Kasumi-1 (cell line): ENCODE measurements at places on chromosomes 4 and X.

DNA sequence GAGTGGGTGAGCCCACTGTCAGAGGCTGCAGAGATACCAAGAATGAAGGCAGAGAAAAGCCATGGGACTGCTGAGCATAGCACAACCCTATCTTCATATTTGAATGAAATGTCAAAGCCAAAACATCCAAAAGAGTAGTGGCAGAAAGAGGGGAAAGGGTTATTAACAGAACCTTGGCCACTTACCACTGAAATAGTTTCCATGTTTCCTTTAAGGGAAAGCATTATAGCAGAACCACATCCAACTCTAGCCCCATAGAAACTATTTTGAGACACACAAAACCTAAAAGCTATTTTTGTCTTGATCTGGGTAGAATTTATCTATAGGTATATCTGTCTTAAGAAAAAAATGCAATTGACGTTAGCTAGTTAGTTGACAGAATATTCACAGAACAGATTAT, 140.1 kb downstream of the CBR4 start:
- DNase-seq = no peak

DNA sequence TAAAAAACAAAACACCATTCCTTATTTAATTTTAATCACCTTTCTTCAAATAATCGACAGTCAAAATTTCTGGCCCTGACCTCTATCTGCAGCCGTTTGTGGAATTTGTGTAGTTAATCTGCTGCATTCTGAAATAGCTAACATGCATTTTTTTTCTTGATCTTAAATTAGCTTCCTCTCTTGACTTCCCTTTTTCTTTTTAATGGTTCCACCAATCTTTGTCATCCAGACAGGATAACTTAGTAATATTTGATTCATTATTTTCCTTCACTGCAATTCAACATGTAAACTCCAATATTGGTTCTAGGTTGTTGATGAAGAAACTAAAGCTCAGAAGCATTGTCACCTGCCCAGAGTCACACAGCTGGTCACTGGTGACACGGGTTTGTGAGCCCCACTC, 77.3 kb downstream of the ARHGAP10 start:
- peak; percentile 38 for DNase-seq

- no peak for DNase-seq
Measured at GRCh38 chrX:133852837-133853356, 132.5 kb downstream of the GPC3 start.

DNA sequence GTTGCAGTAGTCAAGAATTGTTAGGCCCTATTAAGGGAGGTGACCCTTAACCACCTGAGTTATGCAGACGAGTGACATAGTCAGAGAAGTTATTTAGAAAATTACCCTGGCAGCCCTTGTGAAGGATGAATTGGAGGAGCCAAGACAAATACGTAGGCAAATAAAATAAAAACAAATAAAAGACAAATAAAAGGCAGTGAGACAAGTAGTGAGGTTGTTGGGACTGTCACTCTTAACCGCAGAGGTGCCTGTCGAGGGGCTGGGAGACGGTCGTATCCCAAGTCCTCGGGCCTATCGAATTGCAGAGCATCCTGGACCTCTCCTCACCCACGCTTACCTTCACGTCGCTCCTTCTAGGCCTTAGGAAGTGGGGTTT, 58.0 kb upstream of the ZC4H2 start:
- no peak for DNase-seq

DNA sequence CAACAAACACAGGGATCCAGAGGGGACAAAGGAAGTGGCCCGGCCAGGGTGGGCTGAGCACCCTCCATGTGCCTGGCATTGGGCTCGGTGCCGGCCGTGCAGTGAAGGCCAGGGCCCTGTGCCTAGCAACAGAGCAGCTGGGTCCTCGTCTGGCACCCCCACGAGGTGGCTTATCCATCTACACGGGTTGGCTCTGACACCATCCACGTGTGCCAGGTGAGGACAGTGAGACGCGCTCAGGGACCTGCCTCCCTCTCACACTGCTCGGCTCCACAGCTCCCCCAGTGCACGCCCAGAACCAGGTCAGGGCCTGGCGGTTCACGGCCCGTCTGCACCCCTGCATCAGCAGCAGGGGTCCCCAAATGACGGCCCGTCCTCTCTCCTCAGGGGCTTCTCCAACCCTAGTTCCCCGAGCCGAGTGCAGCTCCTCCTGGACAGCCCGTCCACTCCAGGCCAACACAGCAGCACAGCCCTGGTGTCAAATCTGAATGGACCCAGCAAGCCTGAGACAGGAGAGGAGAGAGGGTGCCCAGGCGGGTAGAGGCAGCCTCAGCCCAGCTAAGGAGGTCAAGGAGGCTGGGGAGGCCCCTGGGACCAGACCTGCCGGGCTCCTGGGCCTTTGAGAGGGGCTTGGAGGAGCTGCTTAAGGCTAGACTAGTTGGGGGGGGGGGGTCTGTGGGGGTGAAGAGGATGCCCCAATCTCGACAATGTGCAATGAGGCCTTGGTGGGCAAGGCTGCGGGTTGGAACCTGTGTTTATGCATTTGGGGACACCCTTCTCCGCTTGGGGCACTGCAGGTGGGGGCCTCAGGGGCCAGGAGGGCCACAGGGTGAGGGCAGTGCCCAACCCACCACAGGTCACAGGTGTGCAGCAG, 113.6 kb downstream of the FAM53A start:
- no peak for DNase-seq

DNA sequence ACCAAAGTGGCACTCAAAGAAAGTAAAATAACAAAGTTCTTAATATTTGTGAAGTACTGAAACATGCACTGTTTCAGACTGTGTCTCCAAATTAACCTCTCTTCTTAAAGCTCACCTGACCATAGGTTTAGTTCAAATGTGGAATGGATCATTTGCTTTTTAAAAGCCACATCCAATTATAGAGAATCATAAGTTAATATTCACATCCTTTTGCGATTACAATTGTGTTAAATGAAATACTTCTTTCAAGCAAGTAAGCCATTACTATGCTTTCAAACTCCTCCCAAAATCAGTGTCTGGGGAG, 95.3 kb upstream of the PTPN13 start:
- DNase-seq = no peak

DNA sequence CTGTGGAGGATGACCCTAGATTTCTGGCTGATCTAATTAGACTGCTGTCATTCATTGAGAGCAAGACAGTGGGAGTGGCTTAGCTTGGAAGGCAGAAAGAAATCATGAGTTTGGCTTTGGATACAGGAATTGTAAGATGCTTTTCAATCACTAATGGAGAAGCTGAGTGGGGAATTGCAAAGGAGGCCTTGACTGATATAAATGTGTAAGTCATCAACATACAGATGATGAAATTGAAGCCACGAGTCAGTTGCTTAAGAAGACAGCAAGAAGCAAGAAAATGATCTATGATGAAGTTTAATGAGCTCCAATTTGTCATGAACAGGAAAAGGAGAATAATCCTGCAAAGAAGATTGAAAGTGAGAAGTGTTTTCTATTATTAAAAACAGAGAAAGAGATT, 136.7 kb upstream of the C1QTNF7 start:
- no peak for DNase-seq

GRCh38 chr4:2484993-2485392, 16.1 kb downstream of the RNF4 start:
- DNase-seq = peak; percentile 99

DNA sequence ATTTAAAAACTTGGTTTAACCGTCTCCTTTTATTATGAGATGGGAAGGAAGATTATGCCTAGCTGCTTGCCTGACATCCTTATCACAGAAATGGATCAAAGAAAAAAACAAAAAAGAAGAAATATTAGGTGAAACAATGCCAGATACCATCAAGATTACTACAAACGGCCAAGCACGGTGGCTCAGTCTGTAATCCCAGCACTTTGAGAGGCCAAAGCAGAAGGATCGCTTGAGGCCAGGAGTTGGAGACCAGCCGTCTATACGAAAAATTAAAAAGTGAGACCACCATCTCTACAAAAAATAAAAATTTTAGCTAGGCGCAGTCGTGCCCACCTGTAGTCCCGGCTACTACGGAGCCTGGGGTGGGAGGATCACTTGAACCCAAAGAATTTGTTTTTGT, 2.3 kb downstream of the FRYL start:
- DNase-seq = no peak

DNA sequence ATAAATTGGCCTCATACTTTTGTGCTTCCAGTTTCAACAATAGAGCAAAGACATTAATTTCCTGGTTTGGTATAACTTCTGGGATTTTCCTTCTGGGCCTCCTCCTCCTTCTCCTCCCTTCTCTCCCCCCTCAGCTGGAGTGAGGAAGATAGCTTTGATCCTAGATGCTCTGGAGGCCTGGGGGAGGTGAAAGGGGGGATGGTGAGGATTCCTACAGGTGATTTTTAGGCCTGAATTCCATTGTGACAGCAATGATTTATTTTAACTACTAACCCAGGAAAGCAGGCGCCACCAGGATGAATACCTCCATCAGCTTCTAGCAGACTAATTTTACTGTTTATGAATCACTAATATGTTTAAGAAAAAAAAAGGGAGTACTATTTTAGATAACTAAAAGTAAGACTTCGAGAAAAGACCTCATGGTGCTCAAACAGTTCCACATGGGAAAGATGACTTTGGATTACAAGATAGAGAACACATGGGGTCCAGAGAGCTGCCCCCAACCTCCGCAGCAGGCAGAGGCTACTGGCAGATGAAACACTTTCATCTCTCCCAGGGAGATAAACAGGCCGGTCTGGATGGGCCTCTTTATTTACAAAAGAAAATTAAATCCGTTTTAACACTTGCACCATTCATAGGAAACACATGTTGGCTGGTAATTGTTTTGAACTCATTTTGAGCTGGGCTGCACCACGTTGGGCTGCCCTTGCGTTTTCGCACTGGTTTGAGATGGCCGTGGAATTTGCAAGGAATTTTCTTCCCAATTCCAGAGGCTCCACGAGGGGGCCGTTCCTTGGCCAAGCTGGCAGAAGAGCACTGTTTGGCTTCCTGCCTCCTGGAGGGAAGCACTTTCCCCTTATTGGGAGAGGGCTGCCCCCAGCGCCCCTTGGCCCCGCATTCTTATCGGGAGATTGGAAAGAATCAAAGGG, 125.1 kb upstream of the STX18 start:
- no peak for DNase-seq

DNA sequence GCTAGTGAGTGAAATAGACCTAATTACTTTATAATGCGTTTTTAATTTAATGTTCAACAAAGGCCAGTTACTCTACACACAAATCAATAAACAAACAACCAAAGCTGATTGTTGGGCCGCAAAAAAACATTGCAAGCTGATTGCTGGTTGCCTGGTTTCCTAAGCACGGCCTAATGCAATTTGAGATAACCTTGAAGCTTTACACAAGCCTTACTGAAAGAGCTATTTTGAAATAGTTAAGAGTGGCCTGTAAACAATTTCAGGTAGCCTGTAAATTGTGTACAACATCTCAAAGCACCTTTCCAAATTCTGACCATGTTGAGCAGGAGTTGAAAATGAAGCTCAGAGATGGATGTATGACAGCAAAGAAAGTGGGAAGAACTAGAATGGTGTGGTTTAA, 17.5 kb upstream of the CXorf66 start:
- no peak for DNase-seq

GRCh38 chr4:40421839-40422708, 86.9 kb downstream of the CHRNA9 start:
- no peak for DNase-seq

DNA sequence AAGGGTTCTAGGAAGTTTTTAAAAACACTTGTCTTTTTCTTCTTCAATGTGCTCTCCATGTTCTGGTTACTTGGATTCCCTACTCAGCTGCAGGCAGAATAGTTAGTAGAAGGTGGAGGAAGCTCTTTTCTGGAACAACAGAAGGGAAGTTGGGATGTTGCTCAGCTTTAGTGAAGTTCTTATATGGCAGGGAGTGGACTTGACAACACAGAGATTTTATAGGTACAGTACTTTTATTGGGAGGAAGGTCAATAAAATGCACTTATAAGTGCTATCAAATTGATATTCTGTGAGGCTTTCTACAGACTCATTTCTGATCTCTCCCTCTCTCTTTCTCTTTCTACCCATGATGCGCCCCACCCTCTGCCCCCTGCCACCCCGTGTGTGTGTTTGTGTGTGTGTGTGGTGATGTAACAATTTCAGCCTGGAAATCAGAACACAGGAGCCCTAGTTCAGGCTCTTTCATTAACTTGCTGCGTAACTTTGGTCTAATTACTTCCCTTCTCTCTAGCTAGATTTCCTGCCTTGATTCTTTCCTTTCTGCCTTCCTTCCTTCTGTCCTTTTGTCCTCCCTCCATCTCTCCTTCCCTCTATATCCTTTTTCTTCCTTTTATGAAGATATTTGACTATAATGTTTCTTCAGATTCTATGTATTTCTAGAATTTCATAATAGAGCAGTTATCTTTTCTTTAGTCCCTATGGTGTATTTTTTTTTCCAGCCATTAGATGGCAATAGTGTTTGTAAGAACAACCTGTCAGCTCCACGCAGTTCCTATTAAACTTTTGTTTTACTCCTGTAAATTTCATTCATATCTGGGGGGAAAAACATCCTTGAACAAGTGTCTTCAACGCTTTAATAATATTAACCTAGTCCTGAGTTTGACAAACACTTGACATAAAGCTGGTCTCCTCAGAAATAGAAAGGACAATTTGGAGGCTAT, 37.1 kb downstream of the HEPH start:
- peak; percentile 34 for DNase-seq

DNA sequence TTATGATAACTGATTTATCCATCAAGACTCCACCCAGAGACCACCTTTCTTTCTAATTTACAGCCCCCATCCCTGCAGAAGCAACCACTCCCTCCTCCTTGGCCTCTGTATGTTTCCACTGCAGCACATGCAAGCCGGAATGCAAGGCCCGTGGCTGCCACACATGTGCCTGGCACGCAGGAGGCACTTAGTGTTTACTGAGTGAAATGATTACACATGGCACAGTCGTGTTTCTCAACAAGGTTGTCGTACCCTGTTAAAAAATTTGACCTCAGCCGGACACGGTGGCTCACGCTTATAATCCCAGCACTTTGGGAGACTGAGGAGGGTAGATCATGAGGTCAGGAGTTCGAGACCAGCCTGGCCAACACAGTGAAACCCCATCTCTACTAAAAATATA, 104.3 kb downstream of the APBB2 start:
- DNase-seq = no peak

GRCh38 chr4:3243136-3243780, 5.7 kb upstream of the MSANTD1 start:
- DNase-seq = no peak

DNA sequence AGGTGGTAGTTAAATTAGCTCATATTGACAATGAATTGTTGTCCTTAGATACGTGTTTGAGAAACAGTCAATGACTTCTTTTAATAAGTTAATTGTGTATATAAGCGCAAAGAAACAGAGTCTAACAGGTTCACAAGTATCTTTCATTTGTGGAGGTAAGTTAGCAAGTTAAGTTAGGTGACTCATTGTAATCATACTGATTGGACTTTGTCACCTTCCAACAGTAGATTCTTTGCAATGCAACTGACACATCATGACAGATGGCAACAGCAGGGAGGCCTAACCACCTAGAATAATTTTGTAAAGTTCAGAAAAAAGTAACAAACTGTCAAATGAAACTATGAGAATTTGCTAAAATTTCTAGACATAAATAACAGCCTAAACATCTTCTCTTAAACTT, 207.6 kb upstream of the PITX2 start:
- no peak for DNase-seq

GRCh38 chr4:24190761-24191695, 301.2 kb upstream of the PPARGC1A start:
- no peak for DNase-seq

- DNase-seq = peak; percentile 55
Measured at GRCh38 chrX:136635235-136635634, 12.7 kb upstream of the CD40LG start.
